ENCODE measurements at places on chromosomes 3 and 15. TPM values are rescaled to one million over a fixed set of nuclear protein-coding genes. Genes with fewer than 3 reads are reported as not detected.

DNA sequence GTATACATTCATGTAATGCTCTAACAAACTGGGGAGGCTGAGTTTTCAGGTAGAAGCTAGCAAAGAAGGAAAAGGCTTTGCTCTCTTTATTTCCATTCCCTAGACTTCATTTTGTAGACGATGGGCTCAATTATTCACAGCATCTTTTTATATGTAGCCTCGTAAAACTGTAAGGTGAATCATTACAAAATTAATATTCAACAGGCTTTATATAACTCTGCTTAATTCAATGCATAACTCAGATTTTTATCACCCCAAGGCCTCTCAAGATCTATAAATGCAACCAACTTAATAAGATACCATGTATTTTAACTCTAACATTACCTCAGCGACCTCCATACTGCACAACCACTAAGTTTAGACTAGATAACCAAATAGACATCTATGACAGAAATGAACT is 63.0 kb upstream of the FRMD4B start:
- no peaks in the 10 kb centered on the region for H3K36me3 ChIP-seq
- H3K27me3 ChIP-seq = no peaks in the 10 kb centered on the region
- H3K4me3 ChIP-seq = no peak overlapping the region
- DNase-seq = no peak

DNA sequence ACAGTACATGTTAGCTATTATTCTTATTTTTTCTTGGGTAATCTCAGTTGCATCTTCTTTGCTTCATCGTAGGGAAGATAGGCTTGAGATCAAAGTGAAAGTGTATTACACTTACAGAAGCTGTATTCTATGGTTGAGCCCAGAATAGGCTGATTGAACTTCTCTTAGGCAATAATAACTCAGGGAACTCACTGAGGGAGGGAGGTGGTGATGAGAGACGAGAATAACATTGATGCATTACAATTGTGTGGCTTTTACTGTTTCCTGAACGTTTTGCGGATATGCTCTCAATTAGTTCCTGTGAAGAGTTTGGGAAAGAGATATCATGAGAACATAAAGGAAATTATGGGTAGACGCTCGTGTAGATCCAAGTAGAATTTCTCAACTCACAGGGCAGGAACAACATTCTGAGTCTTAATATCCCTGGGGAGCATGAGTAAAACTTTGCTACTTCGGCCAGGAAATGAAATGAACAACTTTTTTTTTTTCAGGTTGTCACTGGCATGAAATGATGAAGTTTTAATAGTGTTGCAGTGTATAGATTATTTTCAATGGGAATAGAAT is 302.2 kb downstream of the TUSC7 start:
- H3K4me3 ChIP-seq = no peak overlapping the region
- no peak for DNase-seq
- no peak overlapping the region for H3K27ac ChIP-seq
- no peaks in the 10 kb centered on the region for H3K27me3 ChIP-seq
- no peaks in the 10 kb centered on the region for H3K36me3 ChIP-seq
- H3K4me1 ChIP-seq = no peaks in the 10 kb centered on the region

DNA sequence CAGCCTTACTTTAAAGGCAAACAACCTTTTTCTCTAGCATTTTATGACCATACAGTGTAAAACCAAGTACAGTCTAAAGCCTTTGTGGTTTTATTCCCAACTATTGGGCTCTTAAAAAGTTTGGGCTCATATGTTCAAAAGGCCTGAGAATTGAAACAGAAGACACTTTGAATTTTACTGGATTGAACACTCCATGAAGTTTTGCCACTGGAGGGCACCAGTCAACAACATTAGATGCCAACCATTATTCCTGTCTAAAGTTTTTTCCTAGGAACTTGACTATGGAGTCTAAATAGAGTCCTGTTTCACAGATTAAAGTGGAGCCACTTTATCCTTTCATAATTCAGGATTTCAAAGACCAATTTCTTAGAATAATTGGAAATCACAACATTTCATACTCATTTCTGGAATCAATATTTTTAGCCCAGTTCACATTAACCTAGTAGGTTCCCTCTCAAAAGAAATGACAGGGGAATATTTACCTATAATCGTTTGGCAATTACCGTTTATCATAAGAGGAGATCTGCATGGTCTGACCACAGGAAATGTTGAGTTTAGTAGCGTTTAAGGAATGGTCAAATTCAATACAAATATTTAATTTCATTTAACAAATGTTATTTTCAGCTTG is 244.1 kb upstream of the PDZRN3 start:
- no peak overlapping the region for H3K4me3 ChIP-seq
- no peak for DNase-seq
- no peak overlapping the region for H3K27ac ChIP-seq
- no peaks in the 10 kb centered on the region for H3K36me3 ChIP-seq
- H3K4me1 ChIP-seq = no peaks in the 10 kb centered on the region

GRCh38 chr3:190169877-190170276 is 49.2 kb upstream of the P3H2 start:
- H3K27me3 ChIP-seq = no peaks in the 10 kb centered on the region
- DNase-seq = no peak
- no peak overlapping the region for H3K4me3 ChIP-seq
- H3K27ac ChIP-seq = no peak overlapping the region

DNA sequence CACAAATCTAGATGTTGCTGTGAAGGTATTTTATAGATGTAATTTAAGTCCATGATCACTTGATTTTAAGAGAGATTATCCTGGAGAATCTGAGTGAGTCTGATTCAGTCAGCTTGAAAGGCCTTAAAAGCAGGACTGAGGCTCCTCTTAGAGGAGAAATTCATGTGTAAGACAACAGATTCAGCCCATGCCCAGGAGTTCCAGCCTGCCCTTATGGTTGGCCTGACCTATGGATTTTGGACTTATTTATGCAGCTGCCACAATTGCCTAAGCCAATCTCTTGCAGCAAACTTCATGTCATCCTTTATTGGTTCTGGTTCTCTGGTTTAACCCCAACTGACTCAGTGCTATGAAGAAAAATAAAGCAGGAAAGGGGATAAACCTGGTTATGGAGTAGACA is 296.5 kb upstream of the RASGRP1 start:
- no peaks in the 10 kb centered on the region for H3K4me1 ChIP-seq
- DNase-seq = no peak
- H3K4me3 ChIP-seq = no peak overlapping the region
- no peaks in the 10 kb centered on the region for H3K36me3 ChIP-seq

- no peak for DNase-seq
- no peak overlapping the region for H3K27ac ChIP-seq
- no peaks in the 10 kb centered on the region for H3K27me3 ChIP-seq
- H3K4me1 ChIP-seq = no peaks in the 10 kb centered on the region
Observed at GRCh38 chr15:58487041-58487723, 55.4 kb downstream of the LIPC start.

- no peak overlapping the region for H3K4me3 ChIP-seq
- no peaks in the 10 kb centered on the region for H3K4me1 ChIP-seq
- H3K27ac ChIP-seq = no peak overlapping the region
- H3K27me3 ChIP-seq = peaks cover 12% of the 10 kb centered on the region
- no peak for DNase-seq
Observed at GRCh38 chr3:113212150-113212843, 940 bp downstream of the BOC start.

The RARRES1 gene
- 0.63 TPM for polyA plus RNA-seq

The BNC1 gene
- not detected for polyA plus RNA-seq

The CAMK1 gene
- 1.5 TPM for polyA plus RNA-seq

Measured in GM12878 (cell line).